ENCODE measurements at places on chromosomes 4 and X.

- DNase-seq, result no peak
Observed at GRCh38 chr4:111263836-111264235, 641.0 kb upstream of the PITX2 start.

GRCh38 chr4:76624241-76624681 is 189.2 kb downstream of the SHROOM3 start:
- no peak for DNase-seq

DNA sequence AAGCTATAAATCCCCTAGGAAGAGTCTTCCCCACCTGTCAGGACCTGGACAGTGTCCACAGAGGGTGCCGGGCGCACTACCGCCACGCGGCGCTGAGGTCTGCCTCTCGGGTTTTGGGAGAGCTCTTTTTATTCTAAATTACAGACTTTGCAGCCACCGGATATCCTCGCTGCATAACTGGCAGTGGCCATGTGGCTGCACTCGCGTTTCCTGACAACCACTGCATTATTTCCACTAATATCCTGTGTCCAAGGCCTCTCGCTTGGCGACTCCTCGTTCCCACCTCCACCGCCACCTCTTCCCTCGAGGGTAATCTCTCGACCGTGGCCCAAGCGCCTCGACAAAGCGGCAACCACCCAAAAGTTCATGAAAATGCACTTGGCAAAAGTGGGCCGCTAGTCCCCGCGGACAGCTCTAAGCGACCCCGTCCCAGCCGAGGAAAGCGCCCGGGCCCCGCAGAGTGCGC is 512 bp upstream of the TMEM131L start:
- no peak for DNase-seq

- no peak for DNase-seq
Observed at GRCh38 chr4:13142726-13143125, 341.4 kb downstream of the RAB28 start.

DNA sequence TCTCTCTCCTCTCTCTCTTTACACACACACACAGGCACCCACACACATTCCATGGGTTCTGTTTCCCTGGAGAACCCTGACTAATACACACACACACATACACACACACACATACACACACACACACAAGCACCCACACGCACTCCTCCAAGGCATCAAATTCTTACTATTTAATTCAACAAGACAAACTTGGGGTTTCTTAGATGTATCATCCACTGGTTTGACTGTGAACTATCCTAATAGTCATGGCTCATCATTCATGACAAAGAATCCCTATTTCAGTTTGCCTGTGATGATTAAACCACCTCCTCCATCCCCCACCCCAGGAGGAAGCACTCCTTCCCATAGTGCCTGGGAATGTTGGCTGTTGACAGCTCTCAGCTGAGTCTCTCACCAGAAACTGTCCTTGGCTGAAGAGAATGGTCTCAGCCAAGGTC is 98.2 kb downstream of the USP46 start:
- DNase-seq, result no peak

DNA sequence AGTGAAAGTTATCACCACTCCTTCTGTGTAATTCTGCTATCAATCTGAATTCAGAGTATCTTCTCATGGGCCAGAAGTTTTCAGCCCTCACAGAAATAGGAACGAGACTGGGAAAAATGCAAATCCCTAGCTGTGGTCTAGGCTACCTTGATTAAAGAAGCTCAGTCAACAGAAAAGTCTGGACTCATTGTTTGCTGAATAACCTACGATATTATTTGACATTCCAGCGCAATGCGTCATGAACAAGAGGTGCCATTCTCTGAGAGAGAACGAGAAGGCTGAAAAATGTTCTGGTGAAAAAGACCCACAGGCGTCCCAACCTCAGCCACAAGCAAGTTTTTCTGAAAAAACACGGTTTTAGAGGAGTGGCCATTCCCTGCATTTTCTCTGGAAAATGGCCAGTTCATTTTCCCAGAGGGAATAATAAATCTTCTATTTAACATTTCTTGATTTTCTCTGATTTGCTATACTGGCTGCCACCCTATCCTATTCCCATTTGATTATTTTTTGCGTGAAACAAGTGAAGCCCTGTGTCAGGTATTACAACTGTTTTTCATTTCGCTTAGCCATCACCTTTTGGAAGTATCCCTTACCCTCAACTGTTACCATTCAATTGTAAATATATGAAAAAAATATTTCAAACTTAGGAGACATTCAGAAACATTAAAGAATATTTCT is 1117.6 kb upstream of the PRKX start:
- no peak for DNase-seq

DNA sequence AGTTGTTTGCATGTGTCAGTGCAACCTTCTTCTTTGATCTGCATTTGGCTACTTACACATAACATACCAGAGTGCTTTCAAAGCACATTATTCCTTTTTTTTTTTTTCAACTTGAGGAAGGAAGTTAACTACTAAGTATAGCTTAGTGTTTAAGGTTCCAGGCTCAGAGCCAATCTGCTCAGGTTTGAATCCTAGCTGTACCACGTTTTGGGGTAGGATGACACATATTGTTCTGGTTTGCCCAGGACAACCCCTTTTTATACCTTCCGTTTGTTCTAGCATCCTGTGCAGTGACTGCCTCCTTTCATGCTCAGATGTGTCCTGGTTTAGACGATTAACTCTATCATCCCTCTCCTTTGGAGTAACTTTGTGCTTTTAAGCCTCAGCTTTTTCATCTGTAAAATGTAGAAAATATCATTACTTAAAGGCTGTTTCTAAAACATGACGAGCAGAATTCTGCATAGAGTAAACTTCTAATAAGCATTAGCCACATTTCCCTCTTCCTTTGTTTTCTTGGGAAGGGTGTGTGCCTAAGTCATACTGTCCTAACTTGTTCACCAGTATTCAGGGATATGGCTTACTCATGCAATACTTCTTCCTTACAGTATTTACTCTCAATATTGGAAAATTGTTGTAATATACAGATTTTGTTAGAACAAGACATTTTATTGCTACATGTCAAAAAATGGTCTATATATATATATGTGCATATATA is 281.3 kb downstream of the C4orf33 start:
- no peak for DNase-seq

- no peak for DNase-seq
Observed at GRCh38 chr4:52366621-52367020, 292.5 kb downstream of the USP46 start.

DNA sequence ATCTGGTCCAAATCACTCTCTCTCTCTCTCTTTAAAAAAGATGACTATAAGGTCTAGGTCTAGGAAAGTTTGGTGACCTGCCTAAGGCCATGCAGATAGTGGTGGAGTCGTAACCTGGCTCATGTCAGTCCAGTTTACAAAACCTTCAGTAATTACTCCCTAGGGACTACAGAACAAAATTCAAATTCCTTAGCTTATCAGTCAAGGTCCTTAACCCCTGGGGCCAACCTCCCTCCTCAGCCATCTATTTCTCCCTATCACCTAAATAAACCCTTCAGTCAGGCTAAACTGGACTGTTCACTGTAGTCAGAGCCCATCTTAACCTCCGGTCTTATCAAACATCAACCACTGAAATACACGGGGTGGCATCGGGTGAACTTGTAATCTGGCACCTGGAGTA is 68.9 kb downstream of the MAP3K15 start:
- no peak for DNase-seq

DNA sequence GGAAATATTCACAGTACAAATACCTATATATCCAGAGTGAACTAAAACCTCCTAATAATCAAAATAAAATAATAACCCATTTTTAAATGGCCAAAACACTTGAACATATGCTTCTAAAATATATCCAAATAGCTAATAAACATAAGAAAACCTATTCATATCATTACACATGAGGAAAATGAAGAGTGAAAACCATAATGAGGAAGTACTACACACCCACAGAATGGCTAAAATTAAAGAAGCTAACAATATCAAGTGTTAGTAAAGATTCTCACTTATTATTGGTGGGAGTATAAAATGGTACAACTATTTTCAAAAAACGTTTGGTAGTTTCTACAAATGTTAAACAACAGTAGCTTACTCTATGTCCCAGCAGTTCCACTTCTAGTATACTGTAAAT is 92.1 kb downstream of the KLHL13 start:
- DNase-seq, result no peak

DNA sequence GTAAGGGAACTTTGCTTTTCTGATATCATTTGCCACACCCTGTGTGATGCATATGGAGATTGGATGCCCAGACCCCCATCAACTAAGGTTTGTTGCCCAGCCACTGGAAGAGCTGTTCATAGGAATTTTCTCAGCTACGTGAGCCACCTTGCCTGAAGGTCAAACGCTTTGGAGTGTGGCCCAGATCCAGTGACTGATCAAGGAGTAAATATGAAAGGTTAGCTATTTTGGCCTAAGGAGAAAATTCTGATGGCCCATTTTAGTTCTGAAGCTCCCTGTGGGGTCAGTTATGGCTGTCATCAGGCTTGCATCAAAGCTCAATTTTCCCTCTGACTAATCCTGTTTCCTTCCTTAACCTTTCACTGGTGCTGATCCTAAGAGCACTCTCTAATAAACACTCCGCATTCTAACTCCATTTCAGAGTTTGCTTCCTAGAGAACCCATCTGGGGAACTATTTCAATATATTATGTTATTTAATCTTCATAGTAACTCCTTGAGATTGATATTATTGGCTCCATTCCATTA is 407.7 kb downstream of the SPRY1 start:
- no peak for DNase-seq

- no peak for DNase-seq
Observed at GRCh38 chr4:106165351-106166010, 150.5 kb downstream of the TBCK start.

DNA sequence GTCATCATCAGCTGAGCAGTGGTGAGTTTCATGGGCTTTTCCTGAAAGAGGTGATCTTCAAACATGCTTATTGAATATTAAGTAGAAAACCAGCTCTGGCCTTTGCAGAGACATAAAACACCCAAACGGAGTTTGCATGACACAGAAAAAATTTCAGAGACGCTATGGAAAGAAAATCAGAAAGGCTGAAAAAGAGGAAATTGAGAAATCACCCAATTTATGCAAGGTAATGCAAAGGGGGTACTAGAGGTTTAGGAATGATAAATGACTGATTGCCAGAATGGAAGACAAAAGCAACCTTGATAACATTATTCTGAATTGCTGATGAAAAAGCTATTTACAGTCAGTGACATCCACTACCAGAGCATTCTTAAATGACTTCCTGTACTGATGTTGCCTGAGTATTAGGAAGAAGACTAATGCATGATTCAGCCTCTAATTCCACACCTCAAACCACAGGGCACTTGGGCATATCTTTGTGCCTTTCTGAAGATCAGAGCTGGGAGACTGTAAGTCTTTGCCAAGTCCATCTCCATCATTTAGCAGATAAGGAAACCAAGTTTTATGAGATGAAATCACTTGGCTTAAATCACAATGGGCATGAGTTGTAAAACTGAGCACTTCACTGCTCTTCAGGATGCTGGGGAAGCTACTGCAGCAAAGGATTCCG is 565.7 kb downstream of the PPARGC1A start:
- DNase-seq, result no peak

DNA sequence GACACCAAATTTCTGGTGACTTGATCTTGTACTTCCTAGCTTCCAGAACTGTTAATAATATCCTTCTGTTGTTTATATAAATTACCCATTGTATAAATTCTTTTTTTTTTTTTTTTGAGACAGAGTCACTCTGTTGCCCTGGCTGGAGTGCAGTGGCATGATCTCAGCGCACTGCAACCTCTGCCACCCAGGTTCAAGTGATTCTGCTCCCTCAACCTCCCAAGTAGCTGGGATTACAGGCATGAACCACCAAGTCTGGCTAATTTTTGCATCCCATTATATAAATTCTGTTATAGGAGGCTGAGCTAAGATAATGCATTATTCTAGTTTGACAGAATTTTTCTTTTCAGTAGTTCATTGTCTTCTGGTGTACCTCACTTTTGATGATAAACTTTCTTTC is 157.0 kb upstream of the DDIT4L start:
- DNase-seq, result no peak

DNA sequence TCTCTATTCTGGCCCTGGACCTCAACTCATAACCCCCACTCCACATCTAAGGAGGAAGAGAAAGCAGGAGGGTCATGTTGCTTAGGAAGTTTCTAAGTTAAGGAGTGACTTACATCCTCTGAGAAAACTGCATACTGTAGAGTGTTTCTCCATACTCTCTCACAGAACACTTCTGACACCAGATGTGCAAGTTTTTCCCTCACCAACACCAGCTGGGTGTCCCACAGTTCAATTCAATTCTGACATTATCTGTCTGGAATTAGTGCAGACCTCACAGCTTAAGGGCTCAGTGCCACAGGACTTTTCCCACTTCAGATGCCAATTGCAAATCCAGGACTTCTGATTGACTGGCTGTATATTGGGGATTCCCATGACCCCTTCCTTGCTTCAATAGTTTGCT is 89.0 kb upstream of the SFRP2 start:
- no peak for DNase-seq

DNA sequence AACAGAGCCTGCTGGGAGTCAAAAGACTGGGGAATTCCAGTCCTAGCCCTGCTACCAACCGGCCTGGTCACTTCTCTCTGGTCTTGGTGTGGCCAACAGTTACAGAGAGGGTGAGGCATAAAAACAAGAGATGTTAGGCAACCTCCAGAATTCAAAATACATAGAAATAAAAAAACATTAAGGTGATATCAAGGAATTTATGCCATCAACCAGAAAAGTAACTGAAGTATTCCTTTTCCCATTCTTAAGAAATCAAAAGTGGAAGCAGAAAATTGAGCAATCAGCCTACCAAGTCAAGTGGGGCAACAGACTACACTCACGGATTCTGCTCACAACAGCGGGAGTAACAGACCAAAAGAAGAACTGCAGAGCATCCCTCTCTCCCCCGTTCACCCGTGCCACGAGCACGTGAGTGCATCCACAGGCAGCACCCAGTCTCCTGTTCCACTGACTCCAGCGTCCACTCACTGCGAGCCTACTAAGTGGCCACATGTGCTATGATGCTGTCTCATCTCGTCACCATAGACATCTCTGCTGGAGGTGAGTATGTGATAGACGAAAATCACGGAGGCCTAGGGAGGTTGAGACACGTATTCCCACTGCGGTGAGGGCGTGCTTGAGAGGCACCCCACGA is 29.3 kb downstream of the AFAP1 start:
- no peak for DNase-seq

DNA sequence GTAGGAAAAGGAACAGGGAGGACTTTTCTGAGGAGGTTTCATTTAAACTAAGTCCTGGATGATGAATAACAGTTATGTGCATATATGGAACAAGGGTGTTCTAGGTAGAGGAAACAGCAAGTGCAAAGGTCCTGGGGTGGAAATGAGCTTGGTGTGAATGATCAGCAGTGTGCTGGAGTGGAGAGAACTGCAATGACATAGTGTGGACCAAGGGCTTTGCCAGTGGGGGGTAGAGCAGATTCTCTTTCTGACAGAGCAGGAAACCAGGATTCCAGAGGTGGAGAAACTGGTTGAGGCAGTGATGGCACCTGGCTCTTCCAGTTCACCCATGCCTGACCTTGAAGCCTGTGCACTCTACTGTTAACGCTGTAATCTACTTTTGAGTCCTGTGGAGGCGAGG is 1.7 kb downstream of the PPP1R3F start:
- no peak for DNase-seq

- DNase-seq, result no peak
Observed at GRCh38 chrX:70960730-70961129, 29.8 kb upstream of the SLC7A3 start.

Data from CD4-positive, alpha-beta T cell treated with Interleukin-15 for 4 hours (primary cell).